ENCODE measurements at places on chromosomes 1 and 21.

- DNase-seq: no peak
Measured at GRCh38 chr1:213332491-213332890, 281.4 kb downstream of the RPS6KC1 start.

- no peak for DNase-seq
Measured at GRCh38 chr1:147717051-147717705, 43.2 kb downstream of the GJA5 start.

DNA sequence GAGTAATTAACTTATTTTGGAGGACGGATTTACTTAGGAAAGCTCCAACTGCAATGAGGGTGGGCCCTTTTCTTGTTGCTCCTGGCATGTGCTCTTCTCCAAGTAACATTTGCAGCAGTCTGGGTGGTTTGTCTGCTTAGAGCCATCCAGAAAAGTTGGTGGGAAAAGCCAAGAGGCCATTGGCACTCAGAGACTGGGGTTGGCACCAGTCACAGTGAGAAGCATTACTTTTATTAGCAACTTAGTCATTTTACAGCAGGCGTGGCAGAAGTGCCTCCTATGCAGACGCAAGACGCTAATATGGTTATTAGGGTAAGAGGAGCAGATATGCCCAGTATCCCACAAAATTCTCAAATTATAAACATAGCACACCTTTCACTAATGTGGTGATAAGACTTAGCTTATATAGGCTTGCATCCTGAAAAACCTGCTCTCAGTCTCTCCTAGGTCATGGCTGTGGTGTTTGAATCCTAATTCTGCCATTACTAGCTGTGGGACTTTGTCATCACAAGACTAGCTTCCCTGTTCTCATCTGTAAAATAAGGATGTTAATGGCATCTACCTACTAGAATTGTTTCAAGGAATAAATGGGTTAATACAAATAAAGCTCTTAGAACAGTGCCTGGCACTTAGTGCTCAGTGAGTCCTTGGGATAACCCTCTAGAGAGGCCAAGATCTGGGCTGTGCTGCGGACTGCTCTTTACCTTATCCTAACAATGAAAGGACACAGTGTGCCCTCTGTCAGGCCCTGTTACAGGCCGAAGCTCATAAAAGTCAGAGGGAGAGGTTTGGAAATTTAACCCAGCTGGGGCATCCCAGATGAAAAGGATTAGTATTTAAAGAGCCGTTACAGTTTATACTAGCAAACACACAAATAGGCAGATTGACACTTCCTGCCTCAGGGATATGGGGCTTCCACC is 154.6 kb downstream of the ROR1 start:
- no peak for DNase-seq

GRCh38 chr1:50488356-50488755 is 65.1 kb upstream of the DMRTA2 start:
- no peak for DNase-seq

- no peak for DNase-seq
Measured at GRCh38 chr1:215971793-215972441, 404.8 kb downstream of the KCTD3 start.
